Stimulated activated CD4-positive, alpha-beta T cell treated with anti-CD3 and anti-CD28 coated beads, Interleukin-2, amount 100 ng/mL, for 24 hours (primary cell): ENCODE measurements at places on chromosomes 1 and 21.

GRCh38 chr1:101153692-101154091 lies 83.1 kb upstream of the S1PR1 start:
- no peak for DNase-seq

GRCh38 chr1:40899230-40899870 lies 37.2 kb upstream of the CITED4 start:
- no peak for DNase-seq

DNA sequence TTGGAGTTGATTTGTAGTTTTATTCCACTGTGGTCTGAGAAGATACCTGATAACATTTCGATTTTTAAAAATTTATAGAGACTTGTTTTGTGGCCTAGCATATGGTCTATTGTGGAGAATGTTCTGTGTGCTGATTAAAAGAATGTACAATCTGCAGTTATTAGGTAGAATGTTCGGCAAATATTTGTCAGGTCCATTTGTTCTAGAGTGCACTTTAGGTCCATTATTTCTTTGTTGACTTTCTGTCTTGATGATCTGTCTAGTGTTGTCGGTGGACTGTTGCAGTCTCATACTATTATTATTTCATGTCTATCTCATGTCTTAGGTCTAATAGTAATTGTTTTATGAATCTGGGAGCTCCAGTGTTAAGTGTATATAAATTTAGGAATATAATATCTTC lies 116.8 kb downstream of the NME7 start:
- no peak for DNase-seq

DNA sequence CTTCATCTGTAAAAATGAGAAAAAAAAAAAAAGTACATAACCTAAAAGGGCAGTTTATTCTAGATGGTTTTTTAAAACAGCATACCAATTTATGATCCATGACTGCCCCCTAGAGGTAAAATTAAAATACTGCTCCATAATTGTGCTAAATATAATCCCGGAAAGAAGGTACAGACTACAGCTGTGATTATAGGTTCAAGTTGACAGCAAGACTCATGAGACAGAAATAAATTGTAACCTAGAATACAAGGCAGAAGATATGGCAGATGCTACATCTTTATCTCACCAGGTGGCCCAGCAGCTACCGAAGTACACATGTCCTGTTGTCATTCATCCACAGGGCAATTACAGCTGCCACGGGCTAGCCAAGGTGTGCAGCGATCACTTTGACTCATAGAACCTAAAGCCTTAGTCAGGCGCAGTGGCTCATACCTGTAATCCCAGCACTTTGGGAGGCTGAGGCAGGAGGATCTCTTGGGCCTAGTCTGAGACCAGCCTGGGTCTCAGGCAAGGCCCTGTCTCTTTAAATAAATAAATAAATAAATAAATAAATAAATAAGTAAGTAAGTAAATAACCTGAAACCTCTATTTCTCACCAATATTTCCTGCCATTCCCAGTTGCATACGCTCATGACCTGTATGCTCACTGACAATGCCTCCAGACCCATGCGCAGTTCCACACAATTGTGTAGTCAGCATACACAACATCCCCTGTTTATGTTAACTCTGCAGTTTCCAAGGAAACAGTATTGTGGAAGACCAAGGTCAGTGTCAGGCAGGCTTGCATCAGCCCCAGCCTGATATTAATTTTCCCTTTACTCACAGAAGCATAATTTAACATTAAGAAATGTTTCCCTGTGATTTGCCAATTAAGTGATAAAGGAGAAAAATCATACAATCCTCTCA lies 18.3 kb upstream of the PPIE start:
- no peak for DNase-seq

DNA sequence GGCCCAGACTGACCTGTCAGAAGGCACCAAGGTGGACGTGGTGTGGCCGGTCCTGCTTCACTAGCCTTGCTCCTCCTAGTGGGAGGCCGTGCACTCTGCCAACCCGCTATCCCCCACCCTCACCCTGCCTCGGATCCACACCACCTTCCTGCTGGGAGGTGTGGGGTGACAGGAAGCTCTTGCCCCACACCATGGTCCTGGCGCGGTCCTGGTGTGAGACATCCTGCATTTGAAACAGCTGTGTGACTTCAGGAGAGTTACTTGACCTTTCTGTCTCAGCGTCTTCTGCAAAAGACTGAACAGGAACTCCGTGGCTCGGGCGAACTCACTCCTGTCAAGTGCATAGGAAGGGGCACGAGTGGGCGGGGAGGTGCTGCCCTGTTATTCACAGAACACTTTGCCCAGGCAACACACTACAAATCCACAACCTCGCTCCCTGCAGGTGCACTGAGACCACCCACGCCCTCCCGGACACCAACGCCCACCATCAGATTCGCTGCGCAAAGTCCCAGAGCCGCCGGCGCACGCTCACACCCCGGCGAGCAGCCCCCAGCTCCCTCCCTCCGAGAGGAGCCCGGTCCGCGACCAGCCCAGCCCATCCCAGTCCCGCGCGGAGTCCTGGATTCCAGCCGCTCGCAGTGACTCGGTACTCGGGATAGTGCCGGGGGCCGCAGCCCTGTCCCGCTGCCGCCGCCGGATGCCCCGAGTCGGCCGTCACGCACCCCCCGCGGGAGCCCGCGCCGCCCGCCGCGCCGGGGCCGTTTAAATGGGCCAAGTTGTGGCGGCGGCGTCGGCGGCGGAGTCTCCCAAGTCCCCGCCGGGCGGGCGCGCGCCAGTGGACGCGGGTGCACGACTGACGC lies at the start of gene SAMD11:
Gene SAMD11, plus strand, starts transcription at position 793 of the 860 bp plus-strand sequence. CDS start 509 bp downstream, outside the sequence.
- DNase-seq, result peak; percentile 69

DNA sequence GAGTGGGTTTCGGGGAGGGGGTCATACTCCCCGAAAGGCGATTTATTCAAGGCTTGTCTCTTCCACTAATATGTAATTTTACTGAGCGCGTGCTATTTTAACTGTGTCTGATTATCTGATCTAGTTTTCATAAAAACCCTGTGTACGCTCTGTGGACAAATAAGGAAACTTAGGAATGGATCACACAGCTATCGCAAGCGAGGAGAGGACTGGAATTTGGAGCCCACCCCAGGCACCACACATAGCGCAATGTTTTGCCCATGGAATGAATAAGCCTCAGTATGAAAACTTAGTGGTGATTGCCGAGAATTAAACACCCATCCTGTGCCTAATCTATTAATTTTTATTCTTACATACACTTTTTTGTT lies 9.8 kb upstream of the RAB42 start:
- no peak for DNase-seq

DNA sequence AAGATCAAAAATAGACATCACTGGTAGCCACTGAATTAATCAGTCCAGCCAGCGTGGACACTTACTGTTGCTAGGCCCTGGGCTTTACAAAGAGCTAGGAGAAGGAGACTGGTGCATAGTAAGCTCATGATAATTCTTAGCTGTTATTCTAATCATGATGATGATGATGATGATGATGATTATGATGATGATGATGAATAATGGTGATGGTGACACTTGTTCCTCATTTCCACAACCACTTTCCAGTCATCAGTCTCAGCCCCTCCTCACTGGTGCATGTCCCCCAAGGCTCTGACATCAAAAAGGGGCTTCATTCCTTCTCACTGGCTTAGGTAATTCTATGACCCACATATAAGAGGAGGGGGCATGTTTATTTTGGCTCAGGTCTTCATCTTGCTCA lies 701.0 kb downstream of the PTPRU start:
- no peak for DNase-seq

- no peak for DNase-seq
Measured at GRCh38 chr1:232302376-232303221, 327.3 kb downstream of the SIPA1L2 start.

DNA sequence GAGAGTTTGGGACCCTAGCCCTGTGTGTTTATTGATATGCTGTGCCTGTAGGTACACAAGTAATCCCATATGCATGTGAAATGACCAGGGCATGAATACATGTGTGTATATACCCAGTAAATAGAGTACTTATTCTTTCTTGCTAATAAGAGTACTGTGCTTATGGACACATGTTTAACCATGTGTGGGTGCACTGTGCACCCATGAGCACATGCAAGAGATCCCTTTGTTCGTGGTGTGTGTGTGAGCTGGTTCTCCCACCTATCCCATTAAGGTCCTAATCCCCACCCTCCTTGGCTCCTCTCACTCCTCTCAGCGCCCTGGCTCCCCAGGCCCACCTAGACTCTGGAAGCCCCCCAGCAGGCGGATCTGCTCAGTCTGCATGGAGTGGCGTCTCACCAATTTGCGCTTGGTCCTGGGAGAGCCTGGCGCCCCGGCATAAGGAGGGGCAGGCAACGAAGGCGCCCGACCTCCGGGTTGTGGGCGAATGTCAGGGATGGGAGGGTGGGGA lies 2.2 kb upstream of the LIX1L start:
- no peak for DNase-seq

DNA sequence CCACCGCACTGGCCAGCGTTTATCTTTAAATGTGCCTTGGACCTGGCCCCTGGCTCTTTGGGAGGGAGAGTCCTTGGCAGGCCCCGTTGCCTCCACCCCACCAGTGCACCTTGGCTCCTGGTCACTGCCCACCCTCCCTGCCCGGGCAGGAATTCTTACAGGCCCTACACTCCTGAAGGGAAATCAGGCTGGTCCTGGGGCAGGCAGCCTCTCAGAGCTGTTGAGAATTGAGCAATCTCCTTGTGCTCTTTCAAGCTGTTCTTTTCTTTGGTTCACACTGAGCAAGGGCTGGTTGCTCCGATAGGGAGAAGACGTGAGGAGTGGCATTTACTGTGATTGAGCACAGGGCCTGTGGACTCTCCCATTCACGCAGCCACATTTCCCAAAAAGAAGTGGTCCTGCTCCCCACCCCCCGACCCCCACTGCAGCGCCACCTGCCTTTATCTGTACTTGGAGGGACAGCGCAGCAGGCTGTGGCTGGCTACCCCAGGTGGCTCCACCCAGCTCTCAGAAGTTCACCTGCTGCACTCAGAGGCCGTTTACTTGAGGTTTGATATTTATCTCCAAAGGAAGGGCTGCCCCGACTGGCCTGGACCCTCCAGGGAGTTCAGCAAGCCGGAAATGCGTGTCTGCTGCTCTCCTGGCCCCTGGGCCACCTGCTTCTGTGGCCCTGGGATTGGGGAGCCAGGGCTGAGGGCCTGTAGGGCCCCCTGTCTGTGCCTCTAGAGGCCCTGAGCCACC lies 47.8 kb downstream of the SKI start:
- no peak for DNase-seq

- DNase-seq, result no peak
Measured at GRCh38 chr1:174963529-174964125, 36.1 kb upstream of the CACYBP start.

- DNase-seq, result no peak
Measured at GRCh38 chr1:188769181-188769580, 1708.5 kb downstream of the BRINP3 start.

- no peak for DNase-seq
Measured at GRCh38 chr1:170284951-170285350, 139.2 kb downstream of the NTMT2 start.

- no peak for DNase-seq
Measured at GRCh38 chr1:37794372-37795339, 1.0 kb downstream of the MANEAL start.

DNA sequence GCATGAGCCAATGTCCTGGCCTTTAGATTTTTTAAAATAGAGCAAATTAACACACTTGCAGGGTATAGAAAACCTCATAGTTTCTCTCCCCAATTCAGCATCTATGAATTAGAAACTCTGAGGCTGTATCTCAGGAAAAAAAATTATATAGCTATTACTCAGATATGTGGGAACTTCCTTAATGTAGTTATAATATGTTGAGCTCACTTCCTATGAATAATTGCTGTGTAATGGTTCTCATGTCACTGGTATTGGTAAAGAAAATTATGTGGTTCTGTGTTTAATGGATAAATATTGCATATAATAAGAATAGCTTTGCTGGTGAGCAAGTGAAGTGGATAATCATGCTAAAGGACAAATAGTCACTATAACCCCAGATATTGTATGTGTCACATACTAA lies 2019.8 kb downstream of the NCAM2 start:
- no peak for DNase-seq

- peak; percentile 95 for DNase-seq
Measured at GRCh38 chr1:36306902-36307456, 811 bp downstream of the SH3D21 start.

GRCh38 chr1:207878939-207879338 lies 32.0 kb downstream of the CD34 start:
- no peak for DNase-seq

DNA sequence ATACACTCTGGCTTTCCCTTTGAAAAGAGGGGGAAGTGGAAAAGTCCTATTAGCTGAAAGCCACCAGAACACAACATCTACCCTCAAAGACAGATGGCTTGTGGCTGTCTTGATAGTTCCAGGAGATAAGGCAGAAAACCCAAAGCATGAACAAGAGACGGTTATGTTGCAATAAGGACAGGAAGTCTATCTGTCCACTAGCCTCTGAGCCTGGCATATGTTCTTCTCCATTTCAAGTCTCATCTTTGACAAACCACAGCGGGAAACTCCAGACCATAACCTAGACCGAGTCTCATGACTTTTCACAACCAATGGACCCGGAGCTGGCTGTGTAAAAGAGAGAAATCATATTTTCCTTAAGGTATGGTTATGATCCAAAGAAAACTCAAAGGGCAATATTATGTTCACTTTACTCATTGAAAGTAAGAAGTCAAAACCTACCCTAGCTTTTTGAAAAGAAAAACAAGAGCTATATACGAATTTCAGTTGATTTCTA lies 33.8 kb downstream of the DUSP10 start:
- DNase-seq, result peak; percentile 55

GRCh38 chr1:231172411-231172810 lies 10.6 kb downstream of the TRIM67 start:
- DNase-seq, result no peak

DNA sequence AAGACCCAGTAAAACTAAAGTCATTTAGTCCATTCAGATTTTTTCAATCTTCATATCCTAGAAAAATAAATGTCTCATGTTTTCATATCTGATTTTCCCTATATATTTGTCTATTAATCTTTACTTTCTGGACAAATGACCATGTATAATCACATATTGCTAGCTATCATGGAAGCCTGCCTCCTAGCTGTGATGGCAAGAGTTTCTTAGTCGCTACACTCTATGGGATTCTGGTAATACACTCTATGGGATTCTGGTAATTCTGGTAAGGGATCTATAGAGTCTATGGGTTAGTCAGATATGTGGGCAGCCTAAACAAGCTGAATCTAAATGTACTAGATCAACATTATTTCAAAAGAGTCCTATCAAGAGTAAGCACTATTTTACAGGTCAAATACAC lies 198.7 kb upstream of the LHX8 start:
- DNase-seq, result no peak

- DNase-seq, result no peak
Measured at GRCh38 chr1:111085676-111086075, 54.2 kb downstream of the DRAM2 start.

- no peak for DNase-seq
Measured at GRCh38 chr1:3924825-3925220, 24.8 kb upstream of the C1orf174 start.

- DNase-seq, result no peak
Measured at GRCh38 chr1:3021233-3021671, at the start of gene ACTRT2. TSS of gene ACTRT2 (plus strand) at chr1:3021467. CDS start at chr1:3021687, 220 bp downstream.

- no peak for DNase-seq
Measured at GRCh38 chr1:205561501-205562203, 57.2 kb downstream of the CDK18 start.

DNA sequence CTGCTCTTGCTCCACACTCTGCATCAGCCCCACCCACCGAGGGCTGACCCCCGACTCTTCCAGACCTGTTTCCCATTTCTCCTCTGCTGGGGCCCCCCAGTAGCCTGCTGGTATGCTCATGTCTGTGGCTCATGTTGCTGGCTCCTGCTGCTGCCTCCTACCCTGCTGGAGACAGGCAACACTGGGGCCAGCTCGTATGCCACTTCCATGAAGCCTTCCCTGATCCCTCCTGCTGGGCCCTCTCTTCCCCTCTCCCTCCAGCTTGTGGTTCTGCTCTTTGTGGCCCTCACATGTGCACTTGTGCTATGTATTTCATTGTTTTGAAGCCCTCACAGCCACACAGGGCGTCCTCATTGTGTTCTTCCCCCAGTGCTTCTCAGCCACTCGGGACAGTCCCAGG lies 40.5 kb downstream of the CNN3 start:
- no peak for DNase-seq
